Coronary artery (tissue), 2 donors: ENCODE measurements at places on chromosomes 11 and 22.

DNA sequence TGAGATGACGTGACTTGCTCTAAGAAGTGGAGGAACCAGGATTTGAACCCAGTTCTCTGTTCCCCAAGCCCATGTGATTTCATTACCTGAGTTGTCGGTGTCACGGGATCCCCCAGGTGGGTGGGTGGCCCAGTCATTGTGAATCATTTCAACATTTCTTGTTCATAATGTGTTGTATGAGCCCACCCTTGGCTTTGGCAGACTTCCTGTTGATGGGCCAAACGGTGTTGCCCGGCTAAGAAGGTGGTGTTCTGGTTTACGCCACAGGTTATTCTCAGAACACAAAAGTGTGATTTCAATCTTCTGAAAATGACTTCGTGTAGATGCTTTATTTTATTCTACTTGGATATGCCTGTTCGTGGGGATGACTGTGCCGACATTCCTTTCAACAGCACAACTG is 21.6 kb upstream of the ST14 start:
- no peak for DNase-seq

DNA sequence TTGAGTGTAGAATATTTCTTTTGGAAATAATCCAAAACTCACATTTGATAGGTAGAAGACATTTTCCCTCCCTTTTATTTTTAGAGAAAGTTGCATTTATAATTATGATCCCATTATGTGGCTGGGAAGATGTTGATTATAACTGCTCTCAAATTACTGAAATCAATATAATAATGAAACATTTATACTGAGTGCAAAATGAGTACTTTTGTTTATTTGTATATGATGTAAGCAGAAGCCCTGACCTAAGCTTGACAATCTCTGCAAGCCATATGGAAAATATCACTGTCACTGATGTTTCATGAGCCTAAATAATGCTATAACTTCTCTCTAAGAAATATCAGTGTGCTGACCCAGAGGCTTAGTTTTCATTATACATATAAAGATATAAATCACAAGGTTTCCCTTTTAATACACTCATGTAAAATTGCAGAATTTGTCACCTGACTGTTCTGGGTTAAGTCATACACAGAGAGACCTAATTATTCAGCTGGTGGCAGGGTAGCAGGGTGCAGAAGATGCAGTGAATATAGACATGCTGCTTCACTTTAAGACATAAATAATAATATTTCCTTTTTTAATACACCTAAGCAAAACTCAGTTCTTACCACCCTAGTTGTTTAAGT is 99.2 kb downstream of the BBOX1 start:
- DNase-seq: no peak

DNA sequence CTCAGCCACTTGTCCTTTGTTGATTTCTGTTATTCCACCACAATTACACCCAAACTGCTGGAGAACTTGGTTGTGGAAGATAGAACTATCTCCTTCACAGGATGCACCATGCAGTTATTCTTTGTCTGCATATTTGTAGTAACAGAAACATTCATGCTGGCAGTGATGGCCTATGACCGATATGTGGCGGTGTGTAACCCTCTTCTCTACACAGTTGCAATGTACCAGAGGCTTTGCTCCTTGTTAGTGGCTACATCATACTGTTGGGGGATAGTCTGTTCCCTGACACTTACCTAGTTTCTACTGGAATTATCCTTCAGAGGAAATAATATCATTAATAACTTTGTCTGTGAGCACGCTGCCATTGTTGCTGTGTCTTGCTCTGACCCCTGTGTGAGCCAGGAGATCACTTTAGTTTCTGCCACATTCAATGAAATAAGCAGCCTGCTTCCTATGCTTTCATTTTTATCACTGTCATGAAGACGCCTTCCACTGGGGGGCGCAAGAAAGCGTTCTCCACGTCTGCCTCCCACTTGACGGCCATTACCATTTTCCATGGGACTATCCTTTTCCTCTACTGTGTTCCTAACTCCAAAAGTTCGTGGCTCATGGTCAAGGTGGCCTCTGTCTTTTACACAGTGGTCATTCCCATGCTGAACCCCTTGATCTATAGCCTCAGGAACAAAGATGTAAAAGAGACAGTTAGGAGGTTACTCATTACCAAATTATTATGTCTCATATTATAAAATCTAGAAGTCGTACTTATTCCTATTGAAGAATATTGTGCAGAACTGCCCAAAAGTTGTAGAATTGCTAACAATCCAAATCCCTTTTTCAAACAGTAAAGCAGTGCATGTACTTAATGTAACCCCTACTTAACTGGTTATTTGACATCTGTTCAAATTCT is 53.2 kb downstream of the OR4C6 start:
- DNase-seq: no peak

DNA sequence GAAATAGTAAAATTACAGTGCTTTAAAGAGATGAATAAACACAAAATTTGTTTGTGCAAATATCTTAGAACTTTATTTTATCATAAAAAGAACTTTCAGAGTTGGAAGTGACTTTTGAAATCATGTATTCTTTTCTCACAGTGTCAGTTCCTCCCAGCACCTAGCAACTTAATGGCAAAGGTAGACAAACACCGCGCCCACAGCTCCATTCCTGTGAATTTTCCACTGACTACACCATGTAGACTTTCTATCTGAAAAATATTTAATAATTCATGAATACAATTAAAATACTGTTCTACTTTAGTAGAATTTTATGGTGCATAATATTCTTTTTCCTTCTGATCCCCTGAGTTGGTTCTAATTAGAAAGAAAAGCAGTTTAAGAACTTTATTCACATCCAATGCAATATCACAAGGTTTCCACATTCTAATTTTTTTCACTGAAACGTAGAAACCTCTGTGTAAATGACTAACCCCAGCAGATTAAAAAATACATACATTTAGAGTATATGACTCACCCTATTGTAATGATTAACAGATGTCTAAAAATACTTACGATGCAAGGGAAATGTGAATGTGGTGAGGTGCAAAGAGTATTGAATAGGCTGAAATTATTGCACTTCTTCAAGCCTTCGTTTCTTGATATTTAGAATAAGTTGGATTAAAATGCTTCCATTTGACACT is 218.2 kb upstream of the CCDC179 start:
- DNase-seq: no peak

- no peak for DNase-seq
Measured at GRCh38 chr11:8080674-8081590, at the start of gene TUB. Gene TUB, plus strand, starts transcription at chr11:8081211. Its CDS starts 300 bp downstream, at chr11:8081511.

- DNase-seq: no peak
Measured at GRCh38 chr11:77886401-77886800, 65.5 kb downstream of the AAMDC start.

- no peak for DNase-seq
Measured at GRCh38 chr11:101786421-101786820, 128.4 kb upstream of the CEP126 start.

- DNase-seq: no peak
Measured at GRCh38 chr11:6695377-6695776, 12.2 kb upstream of the MRPL17 start.

- DNase-seq: no peak
Measured at GRCh38 chr22:29478326-29479276, 1.4 kb upstream of the NEFH start.

DNA sequence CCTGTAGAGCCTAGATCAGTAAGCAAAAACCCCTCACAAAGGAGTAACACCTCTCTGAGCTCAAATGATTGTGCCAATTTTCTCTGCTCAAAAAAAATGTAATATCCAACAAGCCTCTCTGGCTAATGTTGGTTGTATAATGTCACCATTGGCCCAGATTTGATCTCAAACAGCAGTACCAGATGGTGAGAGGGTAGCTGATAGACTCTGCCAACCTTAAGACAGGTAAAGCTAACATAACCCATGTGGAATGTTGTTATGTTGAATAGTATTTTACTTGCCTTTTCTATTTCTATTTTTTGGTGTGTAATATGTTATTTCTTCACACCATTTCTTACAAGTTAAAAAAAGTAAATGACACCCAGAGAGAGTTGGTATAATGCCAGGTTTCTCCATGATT is 166.7 kb upstream of the GUCY1A2 start:
- DNase-seq: no peak

DNA sequence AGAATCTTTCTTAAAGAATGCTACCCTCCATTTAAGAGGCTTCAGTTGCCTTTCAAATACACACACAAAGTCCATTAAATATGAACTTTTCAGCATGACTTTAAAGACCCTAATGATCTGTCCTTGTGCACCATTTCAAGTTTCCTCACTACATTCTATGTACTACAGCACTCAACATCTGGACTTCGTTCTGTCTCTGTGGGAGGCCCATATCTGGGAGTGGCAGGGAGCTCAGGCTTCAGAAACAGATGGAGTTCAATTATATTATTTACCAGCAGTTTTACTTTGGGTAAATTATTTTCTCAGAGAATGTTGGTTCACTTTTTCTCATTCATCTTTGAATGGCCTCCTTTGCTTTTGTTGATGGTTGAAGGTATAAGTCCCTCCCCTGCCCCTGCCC is 67.4 kb downstream of the ANO3 start:
- DNase-seq: no peak

- DNase-seq: no peak
Measured at GRCh38 chr11:133693110-133693509, 152.2 kb downstream of the SPATA19 start.

- DNase-seq: no peak
Measured at GRCh38 chr22:21641417-21641788, 699 bp upstream of the SDF2L1 start.

DNA sequence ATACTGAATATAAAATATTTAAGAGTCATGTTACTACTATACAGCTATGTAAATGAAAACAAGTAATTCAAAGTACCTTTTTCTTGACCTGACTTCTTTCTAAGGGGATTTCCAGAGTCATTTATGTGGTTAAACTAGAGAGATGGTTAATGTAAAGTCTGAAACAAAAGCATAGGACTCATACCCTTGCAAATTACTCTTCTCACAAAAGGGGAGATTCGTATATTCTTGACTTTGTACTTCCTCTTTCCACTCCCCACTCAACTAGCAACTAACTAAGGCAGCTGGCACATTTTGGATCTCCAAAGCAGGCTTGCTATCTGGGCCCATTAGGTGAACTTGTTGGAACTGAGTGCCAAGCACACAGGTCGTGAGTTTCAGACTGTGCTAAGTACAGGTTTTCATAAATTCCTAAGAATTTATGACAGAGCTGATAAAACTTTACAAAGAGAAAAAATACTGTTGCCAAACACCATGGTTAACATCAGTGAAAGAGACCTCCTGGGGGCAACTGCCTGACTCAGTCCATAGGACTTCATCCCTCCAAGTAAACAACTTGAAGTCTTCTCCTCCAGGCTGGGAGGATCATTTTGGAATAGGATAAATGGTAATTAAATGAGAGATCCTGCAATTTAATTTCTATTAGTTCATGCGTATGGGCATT is 77.0 kb upstream of the DDI1 start:
- DNase-seq: no peak

DNA sequence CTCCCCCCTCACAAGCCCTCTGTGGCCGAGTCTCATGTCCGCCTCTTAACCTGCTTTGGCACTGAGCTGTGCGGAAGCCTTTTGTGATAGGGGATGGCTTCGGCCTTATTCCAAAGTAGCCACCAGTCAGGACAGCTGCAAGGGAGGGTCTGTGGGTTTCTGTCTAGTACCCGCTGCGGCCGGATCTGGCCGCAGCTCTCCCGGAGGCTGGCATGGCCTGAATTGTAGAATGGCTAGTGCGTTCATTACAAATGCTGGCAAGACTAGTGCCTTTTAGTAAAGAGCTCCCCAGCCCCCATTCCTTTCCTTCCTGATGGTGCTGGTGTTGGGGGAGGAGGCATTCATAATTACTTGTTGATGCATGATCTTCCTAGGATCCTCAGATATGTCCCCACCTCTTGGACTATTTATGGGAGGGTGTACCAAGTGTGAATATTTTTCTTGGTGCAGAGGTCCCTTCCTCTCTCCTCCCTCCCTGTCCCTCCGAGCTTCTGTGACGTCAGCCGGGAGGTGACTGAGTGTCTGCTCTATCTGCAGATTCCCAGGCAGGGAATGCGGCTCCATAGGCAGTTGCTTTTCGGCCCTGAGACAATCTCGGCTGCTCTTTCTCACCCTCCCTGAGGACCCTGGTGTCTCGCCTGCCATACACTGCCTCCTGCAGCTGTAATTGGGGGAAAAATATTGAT is 108.7 kb upstream of the E2F8 start:
- no peak for DNase-seq

DNA sequence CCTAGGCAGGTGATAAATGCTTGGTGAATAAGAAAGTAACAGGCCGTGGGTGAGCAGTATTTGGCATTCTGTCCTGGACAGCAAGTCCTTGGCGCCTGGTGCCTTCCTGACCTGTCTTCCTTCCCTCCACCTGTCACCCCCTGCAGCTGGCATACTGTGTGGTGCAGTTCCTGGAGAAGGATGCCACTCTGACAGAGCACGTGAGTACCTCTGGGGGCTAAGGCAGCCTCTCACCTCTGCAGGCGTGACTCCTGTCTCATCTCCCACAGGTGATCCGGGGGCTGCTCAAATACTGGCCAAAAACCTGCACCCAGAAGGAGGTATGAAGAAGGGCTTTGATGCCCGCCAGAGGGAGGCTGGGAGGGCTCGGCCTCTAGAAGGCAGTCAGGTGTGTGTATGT is 4.4 kb downstream of the GPHA2 start:
- no peak for DNase-seq

GRCh38 chr11:16603245-16603644 is 135.2 kb upstream of the C11orf58 start:
- DNase-seq: no peak

- no peak for DNase-seq
Measured at GRCh38 chr22:47298017-47298785, 535.8 kb downstream of the TBC1D22A start.

DNA sequence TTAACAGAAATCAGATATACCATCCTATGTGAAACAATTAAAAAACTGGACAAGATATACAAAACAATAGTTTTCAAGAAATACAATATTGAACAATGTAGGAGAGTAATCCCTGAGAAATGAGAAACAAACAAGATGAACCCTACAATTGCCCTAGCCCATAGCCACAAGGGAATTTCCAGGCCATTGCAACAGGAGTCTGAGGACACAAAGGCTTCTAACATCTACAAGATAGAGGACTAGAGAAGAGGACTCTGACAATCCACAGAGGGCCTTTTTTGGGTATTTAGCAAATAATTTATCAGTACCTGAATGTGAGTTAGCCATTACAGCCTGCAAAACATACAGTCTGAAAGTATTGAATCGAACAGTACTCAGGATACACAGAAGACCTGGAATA is 251.7 kb downstream of the GRM5 start:
- DNase-seq: no peak

DNA sequence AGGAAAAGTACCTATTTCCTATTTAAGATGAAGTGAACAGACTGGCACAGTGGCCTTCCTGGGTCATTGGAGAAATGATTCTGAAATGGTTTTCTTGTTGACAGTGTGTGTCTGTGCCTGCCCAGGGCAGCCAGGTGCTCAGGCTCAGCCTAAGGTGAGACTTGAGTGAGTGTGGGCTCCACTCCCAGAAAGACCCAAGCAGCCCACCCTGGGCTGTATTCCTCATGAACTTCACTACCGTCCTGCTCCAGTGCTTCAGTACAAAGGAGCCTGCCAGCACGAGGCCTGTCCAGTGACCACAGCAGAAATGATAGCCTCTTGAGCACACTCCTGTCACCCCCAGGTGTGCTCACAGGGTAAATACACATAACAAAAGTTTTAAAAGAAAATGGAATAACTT is 49.5 kb downstream of the GAB4 start:
- no peak for DNase-seq
